ENCODE measurements at places on chromosomes 5 and 9. TPM values are rescaled to one million over a fixed set of nuclear protein-coding genes. Genes with fewer than 3 reads are reported as not detected.

TNC gene
- polyA plus RNA-seq: not detected

GARIN3 gene
- not detected for polyA plus RNA-seq

SLC35D2 gene
- 15.6 TPM for polyA plus RNA-seq

DNA sequence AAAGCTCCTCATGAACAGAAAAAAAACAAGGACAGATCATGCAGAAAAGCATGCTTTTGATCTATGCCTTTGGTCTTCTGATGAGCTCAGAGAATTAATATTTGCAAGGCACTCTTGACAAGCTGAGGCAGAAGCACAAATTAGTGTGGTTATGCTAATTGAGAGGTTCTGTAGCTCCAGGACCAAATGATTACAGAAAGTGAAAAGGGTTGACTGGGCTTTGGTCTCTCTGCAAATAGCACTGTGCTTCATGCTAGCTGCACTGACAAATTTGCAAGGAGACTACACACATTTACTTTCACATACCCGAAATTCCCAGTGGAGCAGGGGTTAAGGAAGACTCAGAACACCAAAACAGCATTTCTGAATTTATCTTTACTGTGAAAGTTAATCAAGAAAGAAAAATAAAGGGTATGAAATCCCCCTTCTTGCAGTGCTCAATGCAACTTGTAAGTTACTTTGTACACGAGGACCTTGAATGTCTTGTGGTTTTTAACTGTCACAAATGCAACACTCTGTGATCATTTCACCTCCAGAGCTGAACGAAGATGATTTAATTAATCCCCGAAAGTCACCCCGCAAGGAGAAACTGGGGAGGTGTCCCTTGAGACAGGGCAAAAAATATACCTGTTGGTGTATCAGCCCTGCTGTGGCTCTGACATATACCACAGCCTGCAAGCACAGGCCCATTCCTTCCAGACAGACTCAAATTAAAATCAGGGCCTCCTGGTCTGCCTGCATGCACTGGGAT, 11.9 kb downstream of the RAPGEF1 start:
- DNase-seq: peak; percentile 30

- DNase-seq: no peak
Observed at GRCh38 chr5:36383942-36384341, 82.2 kb upstream of the RANBP3L start.

DNA sequence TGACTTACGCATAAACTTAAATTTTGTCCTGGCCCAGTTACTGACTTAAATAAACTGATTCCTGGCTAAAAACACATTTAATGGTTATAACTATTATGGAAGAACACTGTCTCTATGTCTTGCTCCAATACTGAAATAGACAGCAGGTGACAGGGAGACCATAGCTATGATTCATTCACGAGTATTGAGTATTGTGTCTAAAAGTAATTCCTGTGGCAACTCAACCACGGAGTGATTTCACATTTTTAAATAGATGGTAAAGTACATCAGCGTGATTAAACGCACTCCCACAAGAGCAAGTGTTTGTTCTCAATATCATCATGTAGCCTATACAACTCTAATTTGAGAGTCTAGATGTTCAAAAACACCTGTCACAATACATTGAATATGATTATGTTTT, 35.9 kb upstream of the PCSK1 start:
- DNase-seq: no peak
